NCI-H1105 (cell line): ENCODE measurements at places on chromosomes 7 and 10.

DNA sequence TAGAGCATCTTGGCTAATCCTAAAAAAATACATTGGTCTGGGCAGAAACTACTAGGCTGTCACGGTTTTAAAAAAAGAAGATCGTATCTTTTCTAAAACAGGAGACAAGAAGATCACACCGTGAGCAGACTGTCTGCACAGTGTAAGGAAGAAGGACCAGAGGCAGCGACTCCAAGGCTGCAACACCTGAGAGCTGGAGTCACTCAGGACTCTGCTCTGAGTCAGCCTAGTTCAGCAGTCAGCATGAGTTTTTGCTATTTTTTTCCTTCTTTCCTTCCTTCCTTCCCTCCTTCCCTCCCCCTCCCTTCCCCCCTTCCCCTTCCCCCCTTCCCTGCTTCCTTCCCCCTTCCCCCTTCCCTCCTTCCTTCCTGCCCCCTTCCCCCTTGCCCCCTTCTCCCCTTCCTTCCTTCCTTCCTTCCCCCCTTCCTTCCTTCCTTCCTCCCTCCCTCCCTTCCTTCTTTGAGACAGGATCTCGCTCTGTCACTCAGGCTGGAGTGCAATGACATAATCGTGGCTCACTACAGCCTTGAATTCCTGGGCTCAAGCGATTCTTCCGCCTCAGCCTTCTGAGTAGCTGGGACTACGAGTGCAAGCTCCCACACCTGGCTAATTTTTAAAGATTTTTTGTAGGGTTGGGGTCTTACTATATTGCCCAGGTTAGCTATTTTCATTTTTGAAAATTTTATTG is 24.4 kb downstream of the BAG3 start:
- no peak for DNase-seq

- no peak for DNase-seq
Observed at GRCh38 chr7:44408596-44408995, 81.9 kb downstream of the NUDCD3 start.

DNA sequence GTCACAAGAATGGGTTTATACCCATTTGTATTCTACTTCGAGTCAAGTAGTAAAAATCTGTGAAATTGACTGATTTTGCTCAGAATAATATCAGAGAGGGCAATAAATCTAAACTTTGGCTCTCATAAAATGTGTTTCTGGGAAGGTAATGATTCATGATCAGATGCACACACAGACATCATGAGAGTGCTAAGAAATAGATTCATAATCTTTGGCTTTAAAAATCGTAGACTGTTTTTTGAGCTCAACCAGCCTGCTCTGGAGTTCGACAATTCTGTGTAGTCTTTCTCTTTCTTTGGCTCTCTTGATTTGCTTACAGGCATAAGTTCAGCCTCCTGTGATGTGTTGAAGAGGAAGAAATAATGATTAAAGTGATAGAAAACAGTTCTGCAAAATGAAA is 494.7 kb downstream of the SDK1 start:
- DNase-seq, result no peak

GRCh38 chr10:48523820-48524758 is 80.8 kb downstream of the ARHGAP22 start:
- peak; percentile 1 for DNase-seq

GRCh38 chr7:16271355-16271915 is 149.9 kb downstream of the CRPPA start:
- DNase-seq, result no peak

DNA sequence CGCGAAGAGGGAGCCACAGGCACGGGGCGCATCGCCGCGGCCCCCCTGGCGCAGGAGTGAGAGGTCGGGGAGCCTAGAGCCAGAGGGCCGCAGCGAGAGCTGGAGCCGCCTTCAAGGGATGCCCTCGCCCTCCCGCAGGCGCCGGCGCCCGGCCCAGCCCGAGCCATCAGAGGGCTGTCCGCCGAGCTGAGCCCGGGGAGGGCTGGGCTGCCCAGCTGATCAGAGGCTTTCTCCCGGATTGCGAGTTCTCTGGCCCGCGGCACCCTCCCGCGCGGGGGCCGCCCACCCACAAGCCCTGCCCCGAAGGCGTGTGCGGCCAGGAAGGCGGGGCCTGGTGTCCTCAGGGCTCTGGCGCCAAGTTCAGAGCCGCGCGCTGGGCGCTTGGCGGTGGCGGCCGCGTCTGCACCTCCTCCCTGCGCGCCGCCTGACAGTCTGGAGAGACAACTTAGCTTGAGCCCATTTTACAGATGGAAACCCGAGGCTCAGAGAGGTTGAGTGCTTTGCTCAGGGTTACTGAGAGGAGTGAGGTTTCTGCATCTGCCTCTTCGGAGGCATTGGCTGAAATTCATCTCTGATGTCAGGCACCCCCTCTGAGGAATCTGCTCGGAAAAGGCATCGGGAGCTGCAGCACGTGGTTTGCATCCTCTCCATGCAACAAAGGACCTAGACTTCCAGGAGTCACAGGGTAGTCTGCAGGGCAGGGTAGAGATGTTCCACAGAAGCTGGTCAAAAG is 3.8 kb upstream of the ANTXRL start:
- no peak for DNase-seq

GRCh38 chr7:73345951-73346350 is 18.0 kb downstream of the FKBP6 start:
- no peak for DNase-seq
